ENCODE measurements at places on chromosomes 11 and 22.

- DNase-seq = no peak
These were observed 12.7 kb upstream of the OR8K1 start for GRCh38 chr11:56333156-56333555.

DNA sequence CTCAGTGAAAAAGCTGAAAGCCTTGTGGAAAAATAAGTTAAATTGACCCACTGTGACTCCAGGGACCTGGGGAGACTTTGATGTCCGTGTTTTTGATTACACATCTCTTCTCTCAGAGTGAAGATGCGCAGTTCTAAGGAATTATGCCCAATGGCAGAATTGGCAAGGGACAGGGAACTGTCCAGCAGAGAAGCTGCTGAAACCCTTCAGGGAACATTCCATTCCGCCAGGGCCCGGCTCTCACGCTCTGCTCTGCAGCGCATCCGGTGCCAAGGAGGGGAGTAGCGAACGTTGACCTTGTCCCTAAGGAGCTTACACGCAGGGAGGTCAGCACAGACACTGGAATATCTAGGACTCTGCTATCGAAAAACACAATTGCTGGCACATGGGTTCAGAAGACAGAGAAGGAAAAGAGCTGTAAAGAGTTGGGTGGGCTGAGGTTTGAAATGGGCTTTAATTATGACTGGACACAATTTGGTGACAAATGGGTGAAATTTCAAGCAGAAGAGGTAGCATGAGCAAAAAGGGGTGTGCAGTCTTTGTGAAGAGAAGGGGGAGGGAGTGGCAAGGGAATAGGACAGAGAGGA, 64.5 kb upstream of the B3GAT1 start:
- DNase-seq = no peak

- no peak for DNase-seq
These were observed 242.1 kb downstream of the NTM start for GRCh38 chr11:131612533-131612932.

- no peak for DNase-seq
These were observed 24.6 kb downstream of the CTTN start for GRCh38 chr11:70422692-70423522.

DNA sequence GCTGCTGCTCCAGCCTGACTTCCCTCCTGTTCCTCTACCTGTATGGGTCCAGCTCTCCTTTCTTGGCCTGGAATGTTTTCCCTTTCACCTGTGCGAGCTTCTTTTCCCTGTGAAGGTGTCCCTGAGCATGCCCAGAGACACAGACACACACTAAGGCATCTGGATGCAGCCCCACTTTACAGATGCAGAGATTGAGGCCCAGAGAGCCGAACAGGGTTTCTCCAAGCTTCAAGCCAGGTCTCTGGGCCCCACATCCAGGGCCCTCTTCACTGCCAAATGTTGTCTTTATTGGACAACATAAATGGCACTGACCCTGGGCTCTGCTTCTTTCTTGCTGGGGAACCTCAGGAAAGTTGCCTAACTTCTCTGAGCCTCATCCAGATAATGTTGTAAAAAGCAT, 561.6 kb downstream of the MIAT start:
- no peak for DNase-seq

DNA sequence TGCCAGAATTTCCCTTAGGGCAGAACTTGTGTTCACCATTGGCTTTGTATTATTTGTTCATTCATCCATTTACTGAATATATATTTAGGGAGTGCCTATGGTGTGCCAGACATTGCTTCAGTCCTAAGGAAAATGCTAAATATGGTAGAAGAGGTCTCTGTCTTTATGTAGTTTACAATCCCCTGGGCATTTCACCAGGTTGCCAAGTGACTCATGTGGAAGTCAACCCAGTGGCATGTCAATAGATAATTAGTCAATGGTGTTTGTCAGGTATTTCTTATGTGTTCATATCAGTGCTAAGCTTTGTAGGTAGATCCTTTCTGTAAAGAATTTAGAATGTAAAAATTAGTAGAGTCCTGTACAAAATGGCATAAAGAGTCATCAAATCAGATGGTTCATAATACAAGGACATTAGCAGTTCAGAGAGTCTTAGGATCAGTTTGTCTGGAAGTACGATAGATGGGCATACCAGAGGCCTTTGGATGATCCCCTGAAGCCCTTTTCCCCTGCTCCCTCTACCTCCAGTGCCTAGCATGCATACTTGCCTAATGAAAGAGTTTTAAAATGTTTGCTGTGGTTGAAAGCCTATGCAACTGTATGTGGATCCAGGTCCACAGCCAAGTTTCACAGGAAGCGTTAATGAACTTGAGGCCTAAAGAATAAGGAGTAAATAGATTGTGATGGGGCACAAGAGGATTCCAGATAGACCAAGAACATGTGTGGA, 58.5 kb upstream of the SESN3 start:
- no peak for DNase-seq

- peak; percentile 67 for DNase-seq
These were observed 2.6 kb upstream of the GCAT start for GRCh38 chr22:37804881-37805809.

- DNase-seq = no peak
These were observed 33.3 kb downstream of the BARX2 start for GRCh38 chr11:129408865-129409444.

DNA sequence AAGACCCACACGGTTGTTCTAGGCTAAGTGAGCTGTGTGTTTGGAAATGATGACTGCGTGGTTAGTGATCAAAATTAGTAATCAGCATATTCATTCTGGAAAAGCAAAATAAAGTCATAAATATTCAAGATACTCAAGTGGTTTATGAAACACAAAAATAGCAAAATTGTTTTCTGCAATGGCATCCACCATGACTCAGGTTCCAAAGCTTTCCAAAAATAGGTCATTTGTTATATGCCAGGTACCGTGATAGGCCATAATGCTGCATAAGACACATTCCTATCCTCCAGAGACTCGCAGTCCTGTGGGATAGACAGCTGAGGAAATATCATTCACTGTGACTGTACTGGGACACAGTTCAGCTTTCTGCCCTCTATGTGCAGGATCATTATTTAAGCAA, 2.4 kb upstream of the ATL3 start:
- DNase-seq = no peak

GRCh38 chr22:20117633-20118299, 740 bp upstream of the TRMT2A start:
- no peak for DNase-seq

DNA sequence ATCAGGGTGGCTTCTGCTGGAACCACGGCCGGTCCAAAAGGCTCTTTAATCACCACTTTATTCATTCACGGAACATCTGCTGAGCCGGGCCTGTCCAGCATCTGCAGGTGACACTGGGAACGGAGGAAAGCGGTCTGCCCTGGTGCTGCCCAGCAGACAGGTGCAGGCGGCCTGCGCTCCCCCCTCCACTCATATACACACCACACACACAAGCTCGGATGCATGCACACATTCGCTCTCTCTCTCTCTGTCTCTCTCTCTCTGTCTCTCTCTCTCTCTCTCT, 736.9 kb downstream of the BRD1 start:
- DNase-seq = no peak

GRCh38 chr11:73246303-73246702, 25.8 kb upstream of the P2RY6 start:
- no peak for DNase-seq

DNA sequence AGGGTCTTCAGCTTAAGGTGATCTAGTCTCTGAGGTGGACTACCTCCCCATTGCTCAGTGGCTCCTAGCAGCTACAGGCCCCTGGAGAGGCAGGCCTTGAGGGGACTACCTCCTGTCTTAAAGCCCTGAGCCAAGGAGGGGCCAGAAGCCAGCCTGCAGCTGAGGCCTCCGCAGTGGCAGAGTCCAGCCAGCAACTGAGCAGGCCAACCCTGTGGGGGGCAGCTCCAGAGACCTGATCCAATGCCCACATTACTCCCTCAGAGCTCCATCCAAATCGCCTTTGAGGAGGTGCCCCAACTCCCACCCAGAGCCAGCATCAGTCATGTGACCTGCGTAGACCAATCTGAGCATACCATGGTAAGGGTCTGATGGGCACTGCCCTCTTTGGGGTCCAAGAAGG, 2.7 kb downstream of the C2CD2L start:
- no peak for DNase-seq

DNA sequence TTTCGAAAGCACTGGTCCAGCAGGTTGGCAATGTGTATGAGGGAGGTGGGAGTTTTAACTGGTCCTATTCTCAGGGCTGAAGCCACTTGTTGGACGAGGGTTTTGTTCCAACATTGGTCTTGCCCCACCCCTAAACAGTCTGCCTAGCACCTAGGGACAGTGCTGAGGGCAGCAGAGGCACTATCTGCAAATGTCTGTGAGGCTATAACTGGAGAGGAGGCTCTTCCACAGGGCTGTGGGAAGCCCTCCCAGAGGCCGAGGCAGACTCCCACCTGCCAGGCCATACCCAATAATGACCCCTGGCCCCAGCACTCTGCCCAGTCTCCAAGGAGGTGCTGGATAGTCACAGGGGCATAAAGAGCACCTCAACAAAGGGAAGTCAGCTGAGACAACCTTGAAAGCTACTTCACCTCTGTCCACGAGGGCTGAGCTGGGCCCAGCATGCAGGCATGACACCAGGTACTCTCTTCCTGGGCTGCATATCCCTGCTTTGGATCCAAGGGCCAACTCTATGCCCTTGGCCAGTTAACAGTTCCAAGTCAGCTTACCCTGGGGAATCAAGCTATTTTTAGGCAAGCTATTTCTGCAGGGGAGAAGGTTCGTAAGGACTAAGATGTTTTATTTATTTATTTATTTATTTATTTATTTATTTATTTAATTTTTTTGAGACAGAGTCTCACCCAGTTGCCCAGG, 40.2 kb upstream of the SLC25A1 start:
- DNase-seq = no peak

GRCh38 chr22:44179989-44180705, 578 bp upstream of the PARVG start:
- no peak for DNase-seq

DNA sequence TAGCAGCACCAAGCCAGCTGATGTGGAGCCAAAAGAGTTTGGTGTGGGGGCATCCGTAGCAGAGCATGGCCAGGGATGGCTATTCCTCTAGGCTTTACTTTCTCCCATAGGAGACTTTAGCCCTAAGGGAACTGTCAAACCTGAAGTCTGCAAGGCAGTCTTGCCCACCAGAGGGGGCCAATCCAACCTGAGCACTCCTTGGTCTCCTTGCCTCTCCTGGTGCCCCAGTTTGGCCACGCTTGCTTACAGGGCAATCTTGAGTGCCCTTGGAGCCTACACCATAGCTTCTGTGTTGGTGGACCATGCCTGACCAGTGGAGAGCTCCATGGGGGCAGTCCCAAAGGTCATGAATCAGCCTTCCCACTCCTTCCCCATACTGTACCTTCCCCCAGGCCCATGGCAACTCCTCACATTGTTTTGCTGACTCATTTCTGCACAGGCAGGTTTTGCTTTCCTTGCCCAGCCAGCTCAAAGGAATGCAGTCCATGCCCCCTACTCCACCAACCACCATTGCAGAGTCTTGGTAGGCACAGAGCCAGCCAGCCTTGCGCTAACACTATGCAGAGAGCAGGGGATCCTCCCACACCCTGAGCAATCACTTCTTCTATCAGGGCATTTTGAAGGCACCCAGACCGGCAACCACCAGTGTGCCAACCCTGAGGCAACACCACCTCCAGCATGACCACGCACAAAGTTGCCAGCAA, 1421.2 kb upstream of the RAG2 start:
- DNase-seq = no peak

DNA sequence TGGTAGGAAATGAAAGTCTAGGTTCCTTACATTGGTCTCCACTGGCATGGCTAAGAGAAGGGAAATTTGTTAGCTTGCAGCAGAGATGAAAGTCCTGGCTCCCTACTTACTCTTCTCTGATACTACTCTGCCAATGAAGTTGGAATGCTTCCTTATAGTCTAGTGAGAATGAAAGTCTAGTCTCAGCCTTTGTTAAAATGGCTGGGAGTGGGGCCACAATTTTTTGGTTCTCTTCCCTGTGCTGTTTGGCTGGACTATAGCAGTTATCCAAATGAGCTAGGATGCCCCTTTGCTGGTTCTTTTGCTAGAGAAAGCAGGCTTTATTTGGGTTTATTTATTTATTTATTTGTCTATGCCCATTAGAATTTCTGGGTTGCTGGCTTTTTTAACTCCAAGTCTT, 414.3 kb downstream of the AASDHPPT start:
- no peak for DNase-seq

GRCh38 chr22:39434721-39435120, 22.1 kb upstream of the MGAT3 start:
- no peak for DNase-seq

DNA sequence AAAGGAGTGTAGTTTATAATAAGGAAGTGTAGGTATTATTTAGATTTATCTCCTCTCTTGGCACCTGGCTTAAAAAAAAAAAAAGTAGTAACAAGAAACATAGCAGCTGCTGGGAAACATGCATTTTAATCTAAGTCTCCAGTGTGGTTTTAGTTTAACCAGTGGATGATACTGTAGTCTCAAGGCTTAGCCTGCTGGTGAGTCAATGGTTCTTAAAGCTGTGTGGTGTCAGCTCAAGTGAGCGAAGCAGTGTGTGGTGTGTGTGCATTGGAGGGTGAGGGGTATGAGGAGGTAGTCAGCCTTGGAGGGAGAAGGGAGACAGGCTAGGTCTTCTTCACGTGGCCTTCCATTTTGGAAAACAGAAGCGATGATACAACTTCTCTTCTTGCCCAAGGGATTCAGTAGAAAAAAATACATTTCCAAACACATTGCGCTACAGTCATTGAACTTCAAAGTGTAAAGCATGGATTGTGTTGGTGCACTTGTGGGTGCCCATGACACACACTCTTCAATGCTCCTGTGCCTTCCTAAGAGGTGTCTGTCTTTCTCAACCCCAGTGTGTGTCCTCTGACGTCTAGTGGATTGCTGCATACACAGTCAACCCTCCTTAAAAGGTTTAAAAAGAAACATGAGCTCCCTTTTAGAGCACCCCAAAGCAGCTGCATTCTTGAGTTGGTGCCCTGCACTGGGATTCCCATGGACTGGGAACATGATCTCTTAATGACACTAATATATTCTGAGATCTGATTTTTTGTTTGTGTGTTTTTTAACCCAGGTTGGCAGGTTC, 40.1 kb downstream of the ZBTB16 start:
- no peak for DNase-seq

DNA sequence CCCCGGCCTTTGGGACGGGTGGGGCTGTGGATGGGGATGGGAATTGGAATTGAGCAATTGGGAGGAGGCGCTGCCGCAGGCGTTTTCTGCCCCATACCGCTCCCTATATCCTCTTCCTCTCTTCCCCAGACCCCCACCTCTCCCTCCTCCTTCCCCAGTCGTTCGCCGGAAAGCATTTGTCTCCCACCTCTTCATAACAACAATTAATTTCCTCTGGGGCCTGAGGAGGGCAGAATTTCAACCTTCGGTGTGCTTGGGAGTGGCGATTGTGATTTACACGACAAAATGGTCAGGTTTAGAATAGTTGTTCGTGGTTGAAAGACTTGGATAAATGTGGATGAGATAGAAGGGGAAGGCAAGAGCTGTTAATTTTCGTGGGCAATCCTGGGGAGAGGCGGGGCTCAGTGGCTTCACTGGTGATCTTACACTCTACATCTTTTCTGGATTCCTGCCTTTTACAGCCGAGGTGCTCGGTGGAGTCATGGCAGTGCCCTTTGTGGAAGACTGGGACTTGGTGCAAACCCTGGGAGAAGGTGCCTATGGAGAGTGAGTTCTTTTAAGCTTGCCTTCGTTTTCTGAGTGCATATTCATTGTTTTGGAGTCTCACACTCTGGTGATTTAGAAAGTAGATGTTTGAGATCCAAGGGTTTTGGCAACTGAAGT, 1.5 kb downstream of the CHEK1 start:
- no peak for DNase-seq

All from SHP77 treated with DMSO at 0.1 percent for 48 hours (cell line).